ENCODE measurements at places on chromosomes 12 and 14.

- DNase-seq, result no peak
Measured at GRCh38 chr12:130222519-130223218, 60.4 kb downstream of the FZD10 start.

GRCh38 chr12:70251226-70251625, 8.0 kb downstream of the CNOT2 start:
- DNase-seq, result no peak

GRCh38 chr14:61870163-61870562, 107.9 kb downstream of the SNAPC1 start:
- DNase-seq, result no peak

DNA sequence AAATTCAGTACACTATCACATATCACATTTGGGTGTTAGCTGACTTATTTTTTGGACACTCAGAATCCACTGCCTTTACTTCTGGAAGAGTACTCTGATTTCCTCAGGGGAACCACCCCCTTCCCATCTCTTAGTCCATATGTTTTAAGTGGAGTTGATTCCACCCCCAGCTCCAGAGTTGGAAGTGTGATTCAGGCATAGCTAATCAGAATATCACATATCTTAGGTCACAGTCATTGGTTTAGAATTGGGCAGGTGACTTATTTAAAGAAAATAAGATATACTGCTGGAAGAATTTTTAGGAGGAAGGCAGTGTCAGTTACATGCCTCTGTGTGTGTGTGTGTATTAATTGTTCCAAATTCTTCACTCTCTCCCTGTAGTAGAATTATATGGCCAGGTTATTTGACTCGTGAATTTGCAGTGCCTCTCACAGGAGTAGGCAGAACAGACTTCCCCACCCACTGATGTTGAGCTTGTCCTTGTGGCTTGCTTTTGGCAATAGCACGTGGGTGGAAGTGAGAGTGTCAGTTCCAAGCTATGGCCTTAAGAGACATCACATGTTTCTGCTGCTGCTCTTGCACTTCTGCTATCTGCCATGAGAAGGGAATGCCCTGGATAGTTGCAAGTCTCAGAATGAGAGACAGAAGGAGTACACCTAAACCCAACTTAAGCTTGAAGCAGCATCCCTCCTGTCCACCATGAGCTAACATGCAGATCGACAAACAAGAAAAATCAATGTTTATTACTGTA, 6.4 kb upstream of the GAS2L3 start:
- no peak for DNase-seq

DNA sequence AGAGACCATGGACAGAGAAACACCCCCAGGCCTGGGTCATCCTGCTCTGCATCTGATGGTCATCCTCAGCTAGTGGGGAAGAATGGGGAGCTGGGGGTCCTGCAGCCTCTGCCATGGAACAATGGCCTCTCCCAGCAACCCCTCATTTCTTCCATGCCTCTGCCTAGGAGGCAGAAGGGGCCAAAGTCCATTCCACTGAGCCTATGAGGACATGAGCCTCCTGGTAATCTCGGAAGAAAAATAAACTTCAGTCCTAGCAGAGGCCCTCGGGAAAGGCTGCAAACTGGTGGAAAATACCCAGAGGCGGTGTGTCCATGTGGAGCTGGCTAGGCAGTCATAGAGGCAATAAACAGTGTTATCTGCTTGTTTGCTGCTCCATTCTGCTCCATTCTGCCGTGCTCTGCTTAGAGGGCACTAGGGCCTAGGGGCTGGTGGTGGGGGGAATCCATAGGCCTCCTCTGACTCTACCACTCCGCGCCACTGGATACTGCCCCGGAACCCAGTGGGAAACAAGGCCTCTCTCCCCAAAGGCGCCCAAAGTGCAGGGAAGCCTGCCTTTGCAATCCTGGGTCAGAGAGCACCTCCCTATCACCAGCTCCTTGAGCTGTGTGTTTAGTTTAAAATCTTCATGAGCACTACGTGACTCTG, 4.5 kb downstream of the PGF start:
- no peak for DNase-seq

DNA sequence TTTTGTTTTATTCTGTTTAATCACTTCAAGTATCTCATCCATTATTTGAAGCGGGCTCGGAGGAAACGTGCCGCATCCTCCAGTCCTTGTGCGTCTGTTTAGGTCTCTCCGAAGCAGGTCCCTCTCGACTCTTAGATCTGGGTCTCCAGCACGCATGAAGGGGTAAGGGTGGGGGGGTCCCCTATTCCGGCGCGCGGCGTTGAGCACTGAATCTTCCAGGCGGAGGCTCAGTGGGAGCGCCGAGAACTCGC, 311 bp upstream of the LGR5 start:
- DNase-seq, result no peak

DNA sequence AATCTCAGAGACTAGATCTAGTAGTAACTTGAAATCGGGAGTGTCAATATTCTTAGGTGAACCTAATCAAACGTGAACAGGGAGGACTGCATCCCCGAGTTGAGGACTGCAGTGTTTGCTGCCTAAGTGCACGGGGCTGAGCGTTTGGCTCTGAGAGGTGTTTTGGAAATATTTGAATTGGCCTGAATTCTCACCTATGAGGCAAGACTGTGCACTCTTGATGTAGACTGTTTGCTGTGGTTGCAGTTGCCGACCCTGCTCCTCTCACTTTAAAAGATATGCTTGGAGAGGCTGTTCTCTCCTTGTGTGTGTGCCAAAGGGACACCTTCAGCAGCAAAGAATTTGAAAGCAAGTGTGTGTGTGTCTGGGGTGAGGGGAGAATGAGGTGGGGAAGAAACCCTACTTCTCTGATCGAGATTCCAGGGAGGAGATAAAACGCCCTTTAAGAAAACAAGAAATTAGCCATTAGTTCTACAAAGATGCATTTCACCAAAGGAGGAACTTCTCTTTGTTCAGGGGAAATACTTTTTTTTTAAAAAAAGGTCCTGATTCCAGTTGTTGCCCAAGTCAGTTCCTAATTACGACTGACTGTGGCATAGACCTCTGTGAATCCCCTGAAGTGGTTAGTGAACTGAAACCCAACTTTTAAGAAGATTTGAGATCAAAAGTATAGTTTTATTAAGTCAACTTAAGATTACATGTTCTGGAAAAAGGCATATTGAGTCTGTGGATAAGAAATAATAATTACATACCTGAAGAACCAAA, 106.6 kb downstream of the DYRK2 start:
- no peak for DNase-seq

DNA sequence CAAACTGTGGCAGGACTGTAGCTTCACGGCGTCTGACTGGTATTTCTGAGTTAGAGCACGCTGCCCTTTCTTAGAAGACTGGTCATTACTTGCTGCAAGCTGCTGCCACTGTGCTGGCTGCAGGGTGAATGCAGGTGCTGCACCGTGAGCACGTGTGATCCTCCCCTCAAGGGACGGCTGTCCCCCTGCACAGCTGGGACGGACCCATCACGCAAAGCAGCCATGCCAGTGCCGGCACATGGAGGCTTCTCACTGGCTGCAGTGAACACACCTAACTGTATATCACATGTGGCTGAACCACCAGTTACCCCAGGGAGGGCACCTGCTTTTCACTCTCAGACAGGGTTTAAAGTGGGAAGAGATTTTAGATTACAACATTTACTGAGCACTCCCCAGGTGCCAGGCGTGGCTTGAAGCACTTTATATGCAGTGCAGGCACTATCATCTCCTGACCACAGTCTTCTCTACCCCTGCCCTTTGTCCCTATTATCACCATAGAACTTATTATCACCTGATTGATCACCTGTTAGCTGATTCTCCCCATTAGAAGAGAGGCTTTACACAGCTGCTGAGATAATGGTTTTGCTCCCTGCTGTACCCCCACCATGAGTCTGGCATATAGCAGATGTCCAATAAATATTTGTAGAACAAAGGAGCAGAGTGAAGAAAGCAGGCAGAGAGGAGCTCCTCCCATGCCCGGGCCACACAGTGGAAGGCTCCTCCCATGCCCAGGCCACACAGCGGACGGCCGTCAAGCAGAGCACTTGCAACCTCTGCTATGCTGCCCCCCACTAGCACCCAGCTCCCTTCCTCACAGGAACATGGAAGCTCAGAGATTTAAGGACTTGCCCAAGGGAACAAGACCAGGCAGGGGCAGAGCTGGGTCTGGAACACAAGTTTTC, 25.9 kb downstream of the SLC25A47 start:
- no peak for DNase-seq

- no peak for DNase-seq
Measured at GRCh38 chr14:35020713-35021112, 25.4 kb upstream of the FAM177A1 start.

DNA sequence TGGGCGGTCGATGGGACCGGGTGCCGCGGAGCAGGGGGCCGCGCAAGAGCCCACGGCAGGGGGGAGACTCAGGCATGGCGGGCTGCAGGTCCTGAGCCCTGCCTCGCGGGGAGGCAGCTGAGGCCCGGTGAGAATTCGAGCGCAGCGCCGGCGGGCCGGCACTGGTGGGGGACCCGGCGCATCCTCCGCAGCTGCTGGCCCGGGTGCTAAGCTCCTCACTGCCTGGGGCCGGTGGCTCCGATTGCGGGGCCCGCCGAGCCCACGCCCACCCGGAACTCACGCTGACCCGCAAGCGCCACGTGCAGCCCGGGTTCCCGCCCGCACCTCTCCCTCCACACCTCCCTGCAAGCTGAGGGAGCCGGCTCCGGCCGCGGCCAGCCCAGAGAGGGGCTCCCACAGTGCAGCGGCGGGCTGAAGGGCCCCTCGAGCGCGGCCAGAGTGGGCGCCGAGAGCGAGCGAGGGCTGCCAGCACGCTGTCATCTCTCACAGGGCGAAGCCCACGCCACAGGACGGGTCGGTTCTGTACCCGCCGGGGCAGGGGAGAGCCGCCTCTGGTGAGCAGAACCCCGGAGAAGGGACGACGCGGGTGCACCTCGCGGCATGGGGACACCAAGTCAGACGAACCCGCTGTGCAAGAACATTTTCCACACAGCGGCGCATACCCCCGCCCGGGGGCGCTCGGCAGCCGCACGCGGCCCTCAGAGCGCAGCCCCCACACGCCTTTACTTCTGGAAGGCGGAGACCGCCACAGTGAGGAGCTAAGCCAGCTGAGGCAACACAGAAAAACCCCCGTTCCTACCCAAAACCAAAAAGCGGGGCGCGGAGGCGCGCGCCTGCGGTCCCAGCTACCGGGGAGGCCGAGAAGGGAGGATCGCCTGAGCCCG, 1.2 kb upstream of the SIVA1 start:
- DNase-seq, result no peak

- no peak for DNase-seq
Measured at GRCh38 chr12:65602253-65602609, 222.1 kb upstream of the HMGA2 start.

- no peak for DNase-seq
Measured at GRCh38 chr12:69066492-69067373, 133.8 kb upstream of the CPM start.

- no peak for DNase-seq
Measured at GRCh38 chr12:66280561-66280960, 21.7 kb upstream of the HELB start.

DNA sequence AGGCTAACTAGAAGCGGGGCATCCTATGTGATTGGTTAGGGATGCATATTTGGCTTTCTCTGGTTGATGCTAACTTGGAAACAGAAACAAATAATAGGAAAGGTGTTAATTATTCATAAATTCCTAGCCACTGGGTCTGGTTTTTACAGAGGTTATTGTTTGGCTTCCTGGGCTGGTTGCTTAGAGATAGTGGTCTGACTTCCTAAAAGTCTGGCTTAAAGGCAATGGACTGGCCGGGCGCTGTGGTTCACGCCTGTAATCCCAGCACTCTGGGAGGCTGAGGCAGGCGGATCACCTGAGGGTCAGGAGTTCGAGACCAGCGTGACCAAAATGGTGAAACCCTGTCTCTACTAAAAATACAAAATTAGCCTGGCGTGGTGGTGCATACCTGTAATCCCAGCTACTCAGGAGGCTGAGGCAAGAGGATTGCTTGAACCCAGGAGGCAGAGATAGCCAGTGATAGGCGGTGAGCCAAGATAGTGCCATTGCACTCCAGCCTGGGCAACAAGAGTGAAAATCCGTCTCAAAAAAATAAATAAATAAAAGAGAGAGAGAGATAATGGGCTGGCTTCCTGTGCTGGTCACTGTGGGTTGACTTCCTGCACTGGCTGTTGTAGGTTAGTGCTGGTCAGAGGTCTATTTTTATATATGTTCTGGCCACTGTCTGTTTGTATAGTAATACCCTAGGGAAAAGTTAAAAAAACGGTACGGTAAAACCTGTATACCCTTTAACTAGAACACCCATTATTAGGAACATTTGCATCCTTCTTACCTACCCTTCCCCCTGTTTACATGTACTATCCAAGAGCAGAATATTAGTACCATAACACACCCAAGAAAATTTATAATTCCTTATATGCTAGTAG, 24.1 kb downstream of the OR6S1 start:
- no peak for DNase-seq
